ENCODE measurements at places on chromosomes 11 and 22. TPM values are rescaled to one million over a fixed set of nuclear protein-coding genes. Genes with fewer than 3 reads are reported as not detected.

The NARS2 gene
- total RNA-seq = 15.9 TPM

The OTOG gene
- total RNA-seq = not detected

The MMP13 gene
- total RNA-seq = not detected

The MUC5AC gene
- total RNA-seq = not detected

The GRM5 gene
- total RNA-seq = not detected

The CD3E gene
- not detected for total RNA-seq

The FKBP2 gene
- total RNA-seq = 91.8 TPM

The FAM227A gene
- 1.2 TPM for total RNA-seq

The KCNQ1OT1 gene
- total RNA-seq = 5.0 TPM

The MIAT gene
- 1.3 TPM for total RNA-seq

The NUDT8 gene
- 4.5 TPM for total RNA-seq

The C11orf65 gene
- 1.8 TPM for total RNA-seq

The SCGB1C1 gene
- not detected for total RNA-seq

The CENPM gene
- 3.5 TPM for total RNA-seq

The SLCO2B1 gene
- total RNA-seq = under 0.01 TPM

All from smooth muscle cell of trachea (primary cell).